AG08395 (cell line): ENCODE measurements at places on chromosomes 12 and 14.

- DNase-seq = peak; percentile 45
Observed at GRCh38 chr12:71426300-71427047, 13.1 kb upstream of the LGR5 start.

GRCh38 chr14:23365732-23366425 is 907 bp upstream of the EFS start:
- peak; percentile 46 for DNase-seq

- no peak for DNase-seq
Observed at GRCh38 chr12:116444590-116444943, 114.6 kb upstream of the MAP1LC3B2 start.

GRCh38 chr14:103654619-103655018 is 25.6 kb downstream of the KLC1 start:
- no peak for DNase-seq

GRCh38 chr14:96275177-96276112 is 19.4 kb downstream of the BDKRB1 start:
- DNase-seq = peak; percentile 83

DNA sequence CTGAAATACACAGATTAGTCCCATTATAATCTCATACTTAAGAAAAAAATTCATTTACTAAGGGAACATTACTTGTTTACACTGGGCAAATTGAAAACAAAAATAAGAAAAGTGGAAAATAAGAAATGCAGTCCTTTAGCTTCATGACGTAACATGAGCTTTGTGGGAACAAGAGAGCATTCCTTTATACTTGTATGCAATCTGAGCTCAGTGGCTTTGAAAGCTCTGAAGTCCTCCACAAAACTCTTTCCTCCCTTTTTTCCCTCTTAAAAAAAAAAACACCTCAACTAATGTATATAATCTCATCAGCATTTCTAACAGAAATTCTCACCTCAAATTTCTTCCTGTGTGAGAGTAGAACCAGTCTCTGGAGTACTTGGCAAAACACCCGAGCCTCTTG is 76.9 kb upstream of the OTX2 start:
- DNase-seq = no peak

GRCh38 chr12:104761091-104761490 is 197.0 kb downstream of the SLC41A2 start:
- no peak for DNase-seq

DNA sequence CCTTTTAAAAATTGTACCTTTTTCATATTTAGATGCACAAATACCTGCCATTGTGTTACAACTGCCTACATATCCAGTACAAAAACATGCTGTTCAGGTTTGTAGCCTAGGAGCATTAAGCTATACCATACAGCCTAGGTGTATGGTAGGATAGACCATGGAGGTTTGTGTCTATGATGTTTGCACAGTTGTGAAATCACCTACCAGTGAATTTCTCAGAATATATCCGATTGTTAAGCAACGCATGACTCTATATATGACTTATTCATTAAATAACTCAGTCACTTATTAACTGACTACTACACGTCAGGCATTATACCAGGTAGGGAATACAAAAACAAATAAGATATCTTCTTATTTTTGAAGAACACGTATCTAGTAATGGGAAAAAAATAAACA is 26.2 kb upstream of the ETNK1 start:
- no peak for DNase-seq

DNA sequence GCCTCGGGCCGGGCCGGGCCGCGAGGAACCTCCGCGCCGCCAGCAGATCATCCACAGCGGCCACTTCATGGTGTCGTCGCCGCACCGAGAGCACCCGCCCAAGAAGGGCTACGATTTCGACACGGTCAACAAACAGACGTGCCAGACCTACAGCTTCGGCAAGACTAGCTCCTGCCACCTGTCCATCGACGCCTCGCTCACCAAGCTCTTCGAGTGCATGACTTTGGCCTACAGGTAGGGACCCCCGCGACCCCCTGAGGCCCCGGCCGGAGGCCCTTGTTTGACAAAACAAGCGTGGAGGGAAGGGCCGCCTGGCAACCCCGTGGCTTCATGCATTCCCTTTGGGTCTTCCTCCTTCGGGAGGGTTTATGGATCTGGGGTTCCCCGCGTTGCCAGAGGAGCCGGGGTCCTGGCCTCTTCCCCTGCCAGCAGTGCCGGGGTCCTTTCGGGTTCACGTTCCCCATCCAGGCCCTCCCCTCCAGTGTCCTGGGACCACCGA is 526 bp downstream of the MLXIP start:
- no peak for DNase-seq

- no peak for DNase-seq
Observed at GRCh38 chr14:105880616-105881015, 354.2 kb downstream of the TMEM121 start.

GRCh38 chr14:74608959-74609611 is 3.0 kb downstream of the LTBP2 start:
- peak; percentile 59 for DNase-seq

DNA sequence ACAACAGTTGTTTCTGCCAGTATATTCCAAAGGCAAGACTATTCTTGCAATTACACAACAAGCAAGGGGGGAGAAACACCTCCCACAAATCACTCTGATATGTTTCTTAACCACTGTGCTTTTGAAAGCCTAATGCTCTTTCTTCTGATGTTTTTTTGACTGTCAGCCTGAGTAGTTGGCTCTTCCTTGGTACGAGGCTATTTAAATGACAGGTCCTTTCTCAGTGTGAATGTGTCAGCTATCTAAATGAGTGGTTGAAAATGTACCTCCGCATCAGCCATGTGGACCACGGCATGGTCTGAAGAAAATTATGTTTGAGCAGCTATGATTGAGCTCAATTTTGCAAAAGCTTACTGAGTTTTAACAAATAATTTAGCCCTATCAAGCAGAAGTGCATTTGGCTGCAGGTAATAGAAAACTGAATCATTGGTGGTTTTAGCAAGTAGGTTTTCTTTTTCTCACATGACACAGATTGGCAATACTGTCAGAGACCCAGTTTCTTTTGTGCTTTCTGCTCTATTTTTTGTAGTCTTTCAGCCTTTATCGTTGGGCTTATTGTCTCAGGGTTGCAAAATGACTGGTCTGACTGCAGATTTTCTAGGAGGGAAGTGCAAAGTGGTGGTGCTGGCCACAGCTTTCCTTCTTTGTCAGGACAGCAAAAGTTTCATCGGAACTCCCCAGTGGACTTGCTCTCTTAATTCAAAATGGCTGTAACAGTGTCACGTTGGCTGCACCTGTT is 162.8 kb downstream of the RGS6 start:
- no peak for DNase-seq

DNA sequence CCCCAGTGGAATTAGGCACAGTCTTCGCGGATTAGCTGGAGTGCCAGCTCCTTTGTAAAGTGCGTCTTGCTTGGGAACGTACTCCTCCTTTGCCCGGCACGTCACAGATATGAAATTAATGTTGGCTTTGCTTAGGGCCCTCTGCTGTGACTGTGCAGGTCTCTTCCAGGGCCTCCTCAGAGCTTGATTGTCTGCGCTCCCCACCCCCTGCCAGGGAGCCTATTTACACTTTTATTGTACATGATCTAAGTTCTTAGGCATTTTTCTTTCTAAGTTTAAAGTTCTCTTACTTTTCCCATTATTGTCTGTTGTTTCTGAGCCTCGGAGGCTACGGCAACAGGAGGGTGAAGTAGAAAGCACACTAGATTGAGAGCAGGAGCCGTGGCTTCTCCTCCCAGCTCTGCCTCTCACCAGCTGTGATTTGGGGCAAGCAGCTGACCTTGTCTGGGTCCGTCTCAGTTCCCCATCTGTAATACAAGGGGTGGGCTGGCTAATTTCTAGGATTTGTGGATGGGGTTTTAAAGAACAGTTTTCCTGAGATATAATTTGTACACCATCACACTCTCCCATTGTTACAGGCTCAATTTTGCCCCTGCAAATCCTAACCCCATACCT is 81.8 kb downstream of the TSPAN9 start:
- peak; percentile 30 for DNase-seq

DNA sequence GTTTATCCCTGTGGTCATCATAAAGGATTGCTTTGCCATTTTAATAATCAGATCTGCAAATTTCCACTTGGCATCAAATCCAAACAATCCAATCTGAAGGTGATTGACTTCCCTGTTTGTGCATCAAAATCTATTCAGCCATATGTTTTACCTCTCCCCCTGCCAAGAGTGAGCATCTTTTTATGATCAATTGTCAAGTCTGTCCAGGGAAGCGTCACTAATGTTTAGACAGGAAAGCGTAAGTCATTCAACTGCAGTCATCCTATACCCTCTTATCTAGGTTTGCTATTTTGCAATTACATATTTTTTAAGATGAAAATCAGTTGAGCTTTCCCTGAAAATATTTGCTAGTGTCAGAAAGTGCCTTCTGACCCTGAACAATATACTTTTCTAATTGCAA is 1224.1 kb upstream of the SEL1L start:
- no peak for DNase-seq

- no peak for DNase-seq
Observed at GRCh38 chr12:42508913-42509460, 80.6 kb downstream of the PRICKLE1 start.

GRCh38 chr14:60944204-60944603 is 36.7 kb downstream of the TRMT5 start:
- no peak for DNase-seq

DNA sequence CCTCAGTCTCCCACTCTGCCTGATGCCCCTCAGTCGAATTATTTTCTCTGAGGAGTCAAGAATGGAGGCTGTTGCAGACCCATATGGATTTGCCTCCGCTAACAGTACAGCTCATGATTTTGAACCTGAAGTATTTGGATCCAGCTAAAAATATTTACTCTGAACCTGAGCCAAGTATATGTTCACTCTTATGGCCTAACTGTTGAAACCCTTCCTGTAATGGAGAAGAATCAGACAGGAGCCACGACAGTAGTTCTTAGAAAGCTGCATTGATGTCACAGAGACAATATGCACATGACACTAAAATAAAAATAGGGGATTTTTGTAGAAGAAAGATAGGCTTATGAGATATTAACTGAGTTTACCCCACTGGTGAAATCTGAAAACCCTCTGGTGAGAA is 1128.3 kb upstream of the FLRT2 start:
- DNase-seq = no peak

DNA sequence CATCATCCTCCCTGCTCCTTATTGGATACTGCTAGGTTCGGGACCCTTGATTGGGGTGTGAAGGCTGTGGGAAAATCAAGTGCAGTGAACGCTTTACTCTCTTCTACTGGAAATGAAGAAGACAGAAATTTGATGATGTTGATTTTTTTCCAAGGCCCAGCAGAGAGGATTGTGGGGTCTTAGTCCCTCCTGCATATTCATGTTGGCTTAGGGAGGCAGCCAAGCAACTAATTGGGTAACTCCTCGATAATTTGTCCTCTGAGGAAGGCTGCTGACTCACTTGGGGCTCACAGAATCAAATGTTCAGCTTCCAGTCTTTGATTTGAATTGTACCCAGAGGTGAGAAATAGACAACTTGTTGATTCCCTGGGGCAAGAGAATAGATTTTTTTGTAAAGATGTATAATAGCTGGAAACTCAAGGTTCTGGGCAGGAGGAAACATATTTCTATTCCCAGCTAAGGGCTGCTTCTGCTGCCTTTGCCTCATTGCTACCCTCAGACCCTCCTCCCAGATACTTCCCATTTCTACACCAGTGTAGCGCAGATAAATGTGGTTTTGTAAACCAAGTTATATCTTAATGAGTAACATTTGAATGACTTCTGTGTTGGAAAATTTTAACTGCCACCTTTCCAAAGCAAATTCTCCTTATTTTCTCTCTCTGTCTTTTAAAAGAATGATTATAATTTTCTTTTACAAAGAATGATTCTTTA is 21.7 kb downstream of the NEUROD4 start:
- DNase-seq = no peak

DNA sequence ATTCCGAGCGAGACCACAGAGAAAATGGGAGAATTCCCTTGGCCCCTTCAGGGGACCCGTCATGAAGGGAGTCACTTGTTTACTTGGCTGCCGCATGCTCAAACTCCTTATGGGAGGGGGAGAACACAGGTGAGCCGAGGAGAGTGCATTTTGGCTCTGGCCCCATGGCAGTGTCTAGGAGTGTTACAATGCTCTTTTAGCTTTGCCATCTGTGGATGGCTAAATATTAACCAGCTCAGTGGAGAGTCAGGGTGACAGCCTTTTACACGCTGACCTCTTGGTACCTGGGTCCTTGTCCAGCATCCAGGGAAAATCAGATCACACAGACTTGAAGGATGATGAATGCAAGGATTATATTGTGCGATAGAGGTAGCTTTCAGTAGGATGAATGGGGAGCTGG is 146.4 kb upstream of the ATXN7L3B start:
- DNase-seq = no peak

GRCh38 chr12:91395628-91396135 is 213.1 kb upstream of the DCN start:
- DNase-seq = no peak

- no peak for DNase-seq
Observed at GRCh38 chr14:96059519-96060135, 20.5 kb downstream of the C14orf132 start.

DNA sequence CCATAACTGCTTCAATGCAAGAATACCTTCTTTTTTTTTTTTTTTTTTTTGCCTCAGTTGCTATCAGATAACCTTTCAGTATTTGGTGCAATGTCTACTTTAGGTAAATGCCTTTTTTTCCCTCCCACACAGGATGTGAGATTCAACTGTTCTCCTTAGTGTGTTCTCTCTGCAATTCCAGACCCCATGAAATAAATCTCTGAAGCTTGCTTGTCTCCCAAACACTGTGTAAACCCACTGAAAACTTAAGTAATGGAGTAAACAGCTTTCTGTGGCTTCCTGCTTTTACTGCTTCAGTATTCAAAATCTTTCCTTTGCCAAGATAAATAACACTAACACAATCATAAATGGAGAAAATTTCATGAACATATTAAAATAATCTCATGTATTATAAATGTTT is 55.8 kb upstream of the CLEC14A start:
- DNase-seq = no peak

GRCh38 chr14:68928770-68929550 is 50.1 kb downstream of the ACTN1 start:
- no peak for DNase-seq

DNA sequence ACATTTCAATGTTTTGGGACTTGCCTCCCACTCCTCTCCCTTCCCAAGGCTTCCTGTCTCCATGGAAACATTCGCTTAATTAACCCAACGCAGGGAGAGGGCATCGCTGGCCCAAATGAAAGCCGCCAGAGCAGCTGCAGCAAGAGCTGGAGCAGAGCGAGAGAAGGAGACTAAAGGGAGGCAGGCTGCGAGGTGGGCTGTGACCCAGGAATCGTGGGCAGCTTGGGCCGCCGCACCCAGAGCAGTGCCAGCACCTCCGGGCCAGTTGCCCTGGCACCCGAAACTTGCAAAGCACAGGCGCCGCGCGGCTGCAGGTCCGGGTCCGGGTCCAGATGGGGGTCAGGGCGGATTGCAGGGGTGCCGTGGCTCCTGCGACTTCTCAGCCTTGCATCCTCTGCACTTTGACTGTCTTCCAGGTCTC is 43.5 kb upstream of the PTPRQ start:
- peak; percentile 11 for DNase-seq

GRCh38 chr14:75282170-75282554 is 3.5 kb downstream of the FOS start:
- DNase-seq = no peak

DNA sequence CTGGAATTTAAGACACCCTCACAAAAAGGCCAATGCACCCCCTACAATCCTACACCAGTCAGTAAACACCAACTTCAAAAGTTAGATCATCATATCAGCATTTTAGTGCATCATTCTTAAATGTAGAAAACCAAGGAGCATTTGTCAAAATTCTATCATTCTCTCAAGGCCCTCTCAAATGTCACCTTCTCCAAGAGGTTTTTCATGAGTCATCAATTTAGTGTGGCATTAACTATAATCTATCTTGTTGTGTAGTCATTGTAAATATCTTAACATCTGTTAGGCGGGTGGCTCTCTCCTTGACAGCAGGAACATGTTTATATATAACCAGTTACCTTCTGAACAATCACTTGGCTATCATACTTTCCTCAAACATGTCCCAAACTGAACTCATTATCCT is 62.1 kb upstream of the G2E3 start:
- no peak for DNase-seq
